ENCODE measurements at places on chromosomes 3 and 15. TPM values are rescaled to one million over a fixed set of nuclear protein-coding genes. Genes with fewer than 3 reads are reported as not detected.

DNA sequence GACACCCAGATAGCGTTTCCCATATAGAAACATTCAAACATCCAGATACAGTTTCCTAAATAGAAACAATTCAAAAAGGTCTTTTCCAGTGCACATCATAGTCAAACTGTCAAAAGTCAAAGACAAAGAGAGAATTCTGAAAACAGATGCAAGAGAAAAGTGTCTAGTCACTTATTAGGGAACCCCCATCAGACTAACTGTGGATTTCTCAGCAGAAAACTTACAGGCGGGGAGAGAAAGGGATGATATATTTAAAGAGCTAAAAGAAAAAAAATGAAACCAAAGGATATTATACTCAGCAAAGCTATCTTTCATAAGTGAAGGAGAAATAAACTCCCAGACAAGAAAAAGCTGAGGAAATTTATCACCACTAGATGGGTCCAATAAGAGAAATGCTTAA, 22.3 kb upstream of the CX3CR1 start:
- peaks cover 4% of the 10 kb centered on the region for H3K4me1 ChIP-seq
- peaks cover 36% of the 10 kb centered on the region for H3K27me3 ChIP-seq
- H3K4me3 ChIP-seq: no peak overlapping the region
- DNase-seq: no peak
- H3K36me3 ChIP-seq: peaks cover 14% of the 10 kb centered on the region

DNA sequence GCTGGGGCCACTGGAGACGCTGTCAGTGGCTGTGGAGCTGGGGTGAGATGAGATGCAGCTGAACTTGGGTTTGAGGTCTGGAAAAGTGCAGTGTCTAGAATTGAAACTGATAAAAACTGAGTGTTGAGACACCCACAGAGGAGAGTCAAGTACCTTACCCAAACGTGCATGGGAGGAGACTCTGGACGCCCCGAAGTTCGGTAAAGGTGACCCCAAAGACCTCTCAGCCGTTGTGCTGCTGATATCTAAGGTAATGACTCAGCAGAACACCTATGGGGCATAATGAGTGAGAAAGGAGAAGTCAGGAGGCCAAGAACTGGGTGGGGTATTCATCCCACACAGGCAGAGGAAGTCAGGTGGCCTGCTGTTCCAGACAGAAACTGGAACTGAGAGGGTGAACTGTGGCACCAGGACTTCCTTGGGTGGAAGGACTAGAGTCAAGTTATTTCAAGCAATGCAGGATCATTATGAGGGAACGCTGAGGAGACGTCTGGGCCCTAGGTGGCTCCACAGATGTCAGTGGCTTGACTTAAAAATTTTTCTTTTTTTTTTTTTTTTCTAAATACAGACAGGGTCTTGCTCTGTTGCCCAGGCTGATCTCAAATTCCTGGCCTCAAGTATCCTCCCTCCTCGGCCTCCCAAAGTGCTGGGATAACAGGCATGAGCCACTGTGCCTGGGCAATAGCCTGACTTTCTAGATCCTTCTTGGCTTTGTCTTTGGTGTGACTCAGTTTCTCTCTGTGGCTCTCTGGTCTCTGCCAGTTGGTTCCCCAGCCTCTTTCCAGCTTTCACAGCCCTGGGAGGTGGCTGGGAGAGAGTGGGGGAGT, 67.6 kb upstream of the GCNT3 start:
- DNase-seq: no peak
- H3K4me1 ChIP-seq: peaks cover 17% of the 10 kb centered on the region
- peak overlapping the region; percentile 5 for H3K4me3 ChIP-seq
- no peaks in the 10 kb centered on the region for H3K36me3 ChIP-seq

DNA sequence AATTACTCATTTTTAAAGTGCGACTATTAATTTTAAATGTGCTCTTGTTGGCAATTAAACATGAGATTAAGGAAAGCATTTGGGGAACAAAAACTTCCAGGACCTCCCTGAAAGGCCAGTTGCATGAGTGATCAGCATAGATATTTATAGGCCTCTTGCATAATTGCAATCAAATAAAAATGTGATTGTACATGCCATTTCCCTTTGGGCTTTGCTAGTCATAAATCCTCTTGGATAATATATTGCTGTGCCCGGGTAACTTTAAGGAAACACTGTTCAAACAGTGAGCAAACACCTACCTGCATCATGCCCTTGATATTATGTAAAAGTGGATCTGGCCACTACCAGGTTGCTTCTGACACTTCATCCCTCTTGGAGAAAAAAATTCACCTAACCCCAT, 239.1 kb downstream of the MCTP2 start:
- H3K36me3 ChIP-seq: peaks cover 32% of the 10 kb centered on the region
- DNase-seq: no peak

GRCh38 chr3:115190747-115191146, 43.7 kb upstream of the ZBTB20 start:
- H3K4me1 ChIP-seq: peaks cover 12% of the 10 kb centered on the region
- H3K4me3 ChIP-seq: no peak overlapping the region
- no peak overlapping the region for H3K27ac ChIP-seq

Gene CCNL1
- total RNA-seq: 167 TPM

Gene RETNLB
- total RNA-seq: not detected

Gene VIPR1
- total RNA-seq: 0.69 TPM

All from activated T-helper 1 cell treated with anti-CD3 and anti-CD28 coated beads, Interleukin-12 subunit alpha, Interleukin-12 subunit beta, Interleukin-2, Interleukin-4 antibody, amounts not matched to agents 30 ng/mL and 10 ng/mL and 1 ng/mL, durations not matched to agents 14 hours and 24 hours and 36 hours (primary cell).